Activated T-cell treated with anti-CD3 and anti-CD28 coated beads, Interleukin-2, amount 50 U/mL, for 72 hours (primary cell): ENCODE measurements at places on chromosomes 2 and 18. TPM values are rescaled to one million over a fixed set of nuclear protein-coding genes. Genes with fewer than 3 reads are reported as not detected.

Gene TEKT4
- total RNA-seq = not detected

Gene CIDEA
- not detected for total RNA-seq

Gene PPP1R1C
- total RNA-seq = not detected

- no peak for DNase-seq
Measured at GRCh38 chr18:78242254-78242643, 737.4 kb upstream of the SALL3 start.

DNA sequence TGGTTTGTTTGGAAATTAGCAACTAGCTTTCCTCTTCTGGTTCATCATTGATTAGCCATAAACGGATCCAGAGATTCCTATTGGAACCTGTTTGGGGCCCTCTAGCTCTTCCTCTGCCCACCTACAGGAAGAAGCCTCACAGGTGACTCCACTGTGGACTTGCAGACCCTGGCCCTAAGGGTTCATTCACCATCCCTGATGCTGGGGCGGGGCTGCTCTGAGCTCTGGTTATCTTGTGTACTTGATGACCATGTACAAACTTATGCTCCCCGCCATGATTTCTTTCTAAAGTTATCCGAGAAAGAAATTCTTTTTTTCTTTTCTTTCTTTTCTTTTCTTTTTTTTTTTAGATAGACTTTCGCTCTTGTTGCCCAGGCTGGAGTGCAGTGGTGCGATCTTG, 33.9 kb upstream of the INHBB start:
- no peak for DNase-seq

- no peak for DNase-seq
Measured at GRCh38 chr18:9666548-9666947, 41.6 kb upstream of the RAB31 start.

GRCh38 chr2:11722292-11723060, 24.0 kb upstream of the LPIN1 start:
- DNase-seq = no peak

- DNase-seq = no peak
Measured at GRCh38 chr18:75407468-75408437, 19.8 kb downstream of the SMIM21 start.

GRCh38 chr2:18092760-18093159, 214.3 kb downstream of the KCNS3 start:
- DNase-seq = no peak

DNA sequence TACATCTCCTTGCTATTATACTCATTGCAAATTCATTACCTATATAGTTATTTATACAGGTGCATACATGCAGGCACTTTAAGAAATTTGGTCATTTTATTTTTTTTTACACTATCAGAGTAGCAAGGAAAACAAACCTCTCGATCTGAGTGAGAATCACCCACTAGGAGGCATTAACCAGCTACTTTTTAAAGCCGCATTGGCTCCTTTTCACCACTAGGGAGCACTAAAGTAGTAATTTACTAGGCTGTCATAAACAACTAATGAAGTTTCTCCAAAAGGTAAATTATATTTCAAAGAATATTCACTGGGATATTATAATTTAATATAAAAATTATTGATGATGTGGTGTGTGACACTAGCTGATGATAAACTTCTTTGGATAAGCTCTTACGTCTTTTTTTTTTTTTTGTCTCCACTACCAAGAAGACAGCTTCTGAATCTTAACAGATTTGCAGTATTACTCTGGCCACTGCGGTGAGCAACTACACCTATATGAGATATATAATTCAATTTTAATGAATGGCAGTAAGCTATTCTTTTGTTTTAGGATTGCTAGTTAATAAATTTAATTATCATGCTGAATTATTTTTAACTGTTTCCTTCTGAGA, 101.9 kb downstream of the NOL4 start:
- peak; percentile 5 for DNase-seq

- DNase-seq = no peak
Measured at GRCh38 chr2:199395311-199395710, 62.4 kb downstream of the SATB2 start.

DNA sequence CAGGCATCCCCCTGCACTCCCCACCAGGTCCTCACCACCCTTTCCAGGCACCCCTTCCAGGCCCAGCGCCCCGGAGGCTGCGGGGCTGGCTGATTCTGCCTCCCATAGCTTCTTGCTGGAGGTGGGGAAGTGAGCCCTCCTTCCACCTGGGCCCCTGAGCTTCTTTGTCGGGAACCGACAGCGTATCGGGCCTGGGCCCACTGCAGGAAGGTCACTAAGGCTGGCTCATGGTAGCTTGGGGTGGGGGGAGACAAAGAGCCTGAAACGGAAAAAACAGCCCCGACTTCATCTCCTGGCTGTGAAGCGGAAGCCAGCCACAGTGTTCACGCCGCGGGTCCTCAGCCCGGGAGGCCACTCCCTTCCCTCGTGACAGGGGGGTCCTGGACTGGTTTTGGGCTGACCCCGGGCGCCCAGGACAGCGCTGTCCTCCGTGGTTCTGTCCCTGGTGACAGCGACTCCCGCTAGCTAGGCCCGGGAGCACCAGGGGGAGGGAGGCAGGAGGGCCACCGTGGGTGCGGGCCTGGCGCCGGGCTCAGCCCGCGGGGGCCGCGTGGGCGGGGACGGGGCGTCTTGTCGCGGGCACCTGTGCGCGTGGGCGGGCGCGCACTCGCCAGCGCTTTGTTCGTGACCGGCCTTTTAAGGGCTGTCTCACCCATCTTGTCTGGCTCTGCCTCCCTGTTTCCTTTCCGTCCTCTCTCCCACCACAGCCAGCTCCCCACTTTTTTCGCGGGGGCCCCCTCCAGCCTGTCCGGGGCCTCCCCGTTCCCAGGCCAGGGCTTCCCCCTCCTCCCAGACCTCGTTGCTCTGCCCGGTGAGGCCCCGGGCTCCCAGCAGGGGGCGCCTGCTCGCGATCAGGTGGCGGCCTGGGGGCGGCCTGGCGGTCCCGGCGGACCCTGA, 64.9 kb downstream of the DNMT3A start:
- peak; percentile 83 for DNase-seq

DNA sequence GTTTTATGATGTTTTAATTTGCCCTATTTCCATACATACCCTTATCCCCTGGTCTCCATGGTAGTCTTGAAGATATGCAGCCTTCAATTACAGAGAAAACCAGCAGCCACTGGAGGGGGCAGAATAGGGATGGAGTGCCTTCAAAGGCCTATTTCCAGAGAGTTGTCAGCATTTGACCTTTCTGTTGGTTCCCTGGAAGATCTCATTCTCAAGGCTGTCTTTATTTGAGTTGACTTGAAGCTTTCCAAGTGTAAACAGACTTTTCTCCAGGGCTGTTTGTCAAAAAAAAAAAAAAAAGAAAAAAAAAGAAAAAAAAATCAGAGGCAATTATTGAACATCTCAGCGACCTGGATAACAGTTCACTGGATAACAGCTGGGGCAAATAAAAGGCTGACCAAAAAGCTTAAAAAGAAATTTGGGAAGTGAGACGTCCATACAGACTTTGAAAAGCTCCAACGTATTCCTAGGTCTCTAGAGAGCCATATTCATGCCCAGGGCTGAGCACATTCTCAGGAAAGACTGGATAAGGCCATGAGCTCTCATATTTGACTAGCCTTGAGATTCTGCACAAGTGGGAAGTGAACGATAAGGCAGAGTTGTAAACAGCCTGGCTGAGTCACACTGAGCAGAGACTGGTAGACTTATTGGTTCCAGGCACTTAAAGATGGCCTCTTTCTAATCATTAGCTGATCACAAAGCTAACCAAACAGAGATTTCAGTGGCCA, 126.6 kb downstream of the VAPA start:
- no peak for DNase-seq
